HS-5 (cell line): ENCODE measurements at places on chromosomes 7 and 10.

DNA sequence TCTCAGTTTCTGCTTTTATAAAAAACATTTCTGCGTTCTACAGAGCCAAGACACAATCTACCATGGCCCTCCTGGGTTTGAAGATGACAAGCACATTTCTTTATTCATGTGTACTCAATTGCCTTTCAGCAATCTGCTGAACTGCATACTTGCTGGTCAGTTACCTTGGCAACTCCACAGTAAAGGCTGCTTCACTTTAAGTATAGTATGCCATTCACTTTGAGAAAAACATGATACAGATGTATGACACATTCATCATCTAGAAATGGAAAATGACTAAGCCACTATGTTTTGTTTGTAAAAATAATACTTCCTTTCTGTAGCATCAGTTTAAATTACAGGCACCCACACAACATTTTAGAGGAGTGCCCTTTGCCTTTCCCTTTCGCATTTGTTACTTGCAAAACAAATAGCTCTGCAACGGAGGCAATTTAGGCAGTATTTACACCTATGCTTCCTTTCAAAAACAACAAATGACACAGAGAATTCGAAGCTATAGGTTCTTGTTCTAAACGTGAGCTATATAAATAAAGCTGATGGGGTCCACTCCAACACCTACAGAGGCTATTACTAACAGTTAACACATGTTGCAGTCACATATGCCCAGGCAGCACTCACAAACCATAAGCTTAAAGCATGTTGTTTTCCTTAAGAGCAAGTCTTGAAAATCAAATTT is 23.5 kb downstream of the SGCE start:
- peak; percentile 55 for DNase-seq

- no peak for DNase-seq
Observed at GRCh38 chr7:157652161-157652953, 315.6 kb downstream of the DNAJB6 start.

DNA sequence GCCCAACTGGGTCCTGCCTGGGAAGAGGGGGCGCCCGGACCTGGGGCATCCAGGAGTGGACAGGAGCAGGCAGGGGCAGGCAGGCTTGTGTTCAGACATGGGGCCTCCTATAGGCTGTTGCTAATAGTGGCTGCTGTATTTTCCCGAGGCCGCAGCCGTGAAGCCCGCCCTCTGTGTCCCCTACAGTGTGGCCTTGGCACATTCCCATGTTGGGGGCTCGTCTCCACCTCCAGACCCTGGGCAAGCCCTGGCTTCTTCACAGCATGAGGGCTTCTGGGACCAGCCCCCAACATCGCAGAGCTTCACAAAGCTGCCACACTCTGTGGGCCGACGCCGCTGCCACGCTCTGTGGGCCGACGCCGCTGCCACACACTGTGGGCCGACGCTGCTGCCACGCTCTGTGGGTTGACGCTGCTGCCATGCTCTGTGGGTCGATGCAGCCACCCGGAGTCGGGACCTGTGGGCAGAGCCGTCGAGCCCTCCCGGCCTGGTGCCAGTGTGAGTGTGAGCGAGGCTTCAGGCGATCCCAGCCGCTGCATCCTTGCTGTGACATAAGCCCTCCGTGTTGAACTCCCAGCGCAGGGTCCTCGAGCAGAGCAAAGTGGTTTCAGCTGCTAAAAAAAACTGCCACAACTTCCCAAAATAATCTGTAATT is 109.0 kb downstream of the INPP5A start:
- no peak for DNase-seq

- DNase-seq = no peak
Observed at GRCh38 chr10:131141645-131142516, 169.6 kb downstream of the TCERG1L start.

- no peak for DNase-seq
Observed at GRCh38 chr10:84613336-84614021, 285.1 kb downstream of the CCSER2 start.

DNA sequence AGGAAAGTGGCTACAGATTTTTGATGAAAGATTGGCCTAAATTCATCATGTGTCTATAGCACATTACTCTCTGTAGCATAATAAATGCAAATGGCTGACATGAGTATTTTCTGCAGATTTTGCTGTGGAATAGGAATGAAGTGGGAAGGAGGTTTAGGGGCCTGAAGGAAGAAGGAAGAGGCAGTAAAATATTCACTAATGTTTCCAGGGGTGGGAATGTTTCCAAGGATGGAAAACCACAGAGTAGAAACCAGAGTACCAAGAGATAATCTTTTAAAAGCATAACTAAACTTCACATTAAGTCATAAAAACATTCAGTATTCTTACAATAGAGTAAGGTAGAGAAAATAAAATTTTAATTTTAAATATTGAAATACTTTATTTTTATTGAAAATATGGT is 267.8 kb downstream of the BICC1 start:
- DNase-seq = no peak

DNA sequence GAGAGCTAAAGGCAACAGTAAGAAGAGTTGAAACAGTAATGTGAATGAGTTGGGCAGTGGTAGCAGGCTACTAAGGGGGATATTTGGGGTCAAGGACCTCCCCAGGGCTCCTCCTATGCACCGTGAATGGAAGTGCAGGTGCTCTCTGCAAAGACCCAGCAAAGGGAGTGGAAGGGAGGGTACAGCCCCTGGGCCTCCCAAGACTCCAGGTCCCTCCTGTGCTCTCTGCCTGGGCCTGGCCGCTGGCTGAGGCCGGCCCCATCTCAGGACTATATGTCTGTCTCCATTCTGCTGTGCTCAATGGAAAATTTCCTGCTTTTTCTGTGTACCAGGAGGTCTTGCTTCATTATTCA is 372.1 kb upstream of the MKI67 start:
- DNase-seq = no peak

- no peak for DNase-seq
Observed at GRCh38 chr7:22576612-22577469, 76.9 kb upstream of the STEAP1B start.

GRCh38 chr10:44300666-44301649 is 83.9 kb downstream of the CXCL12 start:
- DNase-seq = peak; percentile 99

GRCh38 chr10:102931643-102932042 is 13.5 kb downstream of the CNNM2 start:
- DNase-seq = no peak

DNA sequence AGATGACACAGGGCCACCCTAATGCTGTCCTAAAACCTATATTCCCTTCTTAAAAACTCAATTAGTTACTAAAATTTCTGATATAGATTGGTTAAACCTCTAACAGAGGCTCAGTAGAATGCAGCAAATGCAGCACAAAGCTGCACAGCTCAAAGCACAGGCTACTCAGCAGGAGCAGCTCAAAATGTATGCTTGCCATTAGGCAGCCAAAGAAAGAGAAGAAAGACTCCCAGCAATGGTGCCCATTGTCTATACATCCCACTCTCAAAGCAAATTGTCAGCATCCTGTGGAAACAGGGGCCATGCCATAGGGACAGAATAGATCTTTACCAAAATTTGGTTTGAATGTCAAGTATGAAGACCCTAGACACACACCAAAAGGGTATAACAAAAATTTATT is 73.5 kb downstream of the TFPI2 start:
- DNase-seq = no peak

- no peak for DNase-seq
Observed at GRCh38 chr10:33211106-33211878, 123.2 kb downstream of the NRP1 start.

DNA sequence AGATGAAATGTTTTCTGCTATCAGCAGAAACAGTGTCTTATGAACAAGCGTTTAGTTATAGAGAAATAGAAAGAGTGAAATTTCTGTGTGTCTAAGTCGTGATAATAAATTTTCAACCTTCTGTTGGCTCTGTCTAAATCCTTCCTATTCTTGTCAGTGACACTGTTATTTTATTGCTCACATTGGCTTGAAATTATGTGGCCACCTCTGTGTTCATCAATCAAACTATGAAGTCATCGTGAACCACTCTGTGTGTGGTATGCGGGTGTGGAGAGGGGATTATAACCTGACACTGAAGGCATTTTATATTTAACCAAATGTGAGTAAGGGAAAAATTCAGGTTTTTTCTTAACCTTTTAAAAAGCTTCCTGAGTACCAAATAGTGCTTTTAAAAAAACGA is 12.3 kb downstream of the AOAH start:
- DNase-seq = no peak

DNA sequence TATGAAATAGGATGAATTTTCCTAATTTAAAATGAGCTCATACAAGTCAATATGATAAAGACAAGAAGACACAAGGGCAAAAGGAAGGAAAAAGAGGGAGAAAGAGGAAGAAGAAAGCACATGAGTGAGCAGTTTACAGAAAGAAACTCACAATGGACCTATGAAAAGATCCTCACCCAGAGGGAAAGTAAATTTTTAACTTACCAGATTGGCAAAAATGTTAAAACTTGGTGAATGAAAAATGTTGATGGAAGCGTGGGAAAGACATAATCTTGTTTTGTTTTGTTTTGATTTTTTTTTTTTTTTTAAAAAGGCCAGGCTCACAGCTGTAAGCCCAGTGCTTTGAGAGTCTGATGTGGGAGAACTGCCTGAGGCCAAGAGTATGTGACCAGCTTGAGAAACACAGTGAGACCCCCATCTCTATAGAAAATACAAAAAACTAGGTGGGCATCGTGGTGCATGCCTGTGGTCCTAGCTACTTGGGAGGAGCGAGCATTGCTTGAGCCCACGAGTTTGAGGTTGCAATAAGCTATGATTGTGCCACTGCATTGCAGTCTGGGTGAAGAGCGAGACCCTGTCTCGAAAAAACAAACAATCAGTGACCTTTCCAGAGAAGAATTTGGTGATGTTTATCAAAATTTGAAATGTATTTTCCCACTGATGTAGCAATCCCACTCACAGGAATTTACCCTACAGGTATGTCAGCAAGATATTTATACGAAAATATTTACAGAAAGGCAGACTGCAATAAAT is 152.9 kb upstream of the ASAH2 start:
- no peak for DNase-seq
